Breast epithelium (tissue), 4 donors: ENCODE measurements at places on chromosomes 4 and X. TPM values are rescaled to one million over a fixed set of nuclear protein-coding genes. Genes with fewer than 3 reads are reported as not detected.

Gene HAUS7
- 21.9 TPM for total RNA-seq

Gene MAGEA9B
- not detected for total RNA-seq

Gene CSAG3
- not detected for total RNA-seq

Gene ARSJ
- 10.7 TPM for total RNA-seq

Gene HPGDS
- total RNA-seq, result 0.98 TPM

DNA sequence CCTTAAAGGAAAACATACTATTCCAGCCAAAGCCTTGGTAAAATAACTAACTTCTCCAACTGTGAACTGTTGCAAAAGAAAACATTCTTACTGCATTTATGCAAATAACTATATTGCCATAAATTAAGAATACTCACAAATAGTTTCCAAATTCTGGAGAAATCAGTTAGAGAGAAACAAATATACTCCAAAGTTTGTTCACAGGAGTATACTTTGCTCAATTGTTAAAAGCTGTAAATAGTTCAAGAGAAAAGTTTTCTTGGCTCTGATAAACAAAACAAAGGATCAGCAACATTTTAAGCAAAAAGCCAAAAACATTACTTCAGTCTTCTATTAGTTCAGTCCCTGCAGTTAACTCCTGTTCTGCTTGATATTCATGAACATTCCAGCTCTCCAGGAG is 83.0 kb downstream of the EIF4E start:
- no peaks in the 10 kb centered on the region for H3K4me1 ChIP-seq
- no peak for DNase-seq
- H3K36me3 ChIP-seq, result no peaks in the 10 kb centered on the region
- no peak overlapping the region for H3K27ac ChIP-seq
- no peak overlapping the region for H3K4me3 ChIP-seq
- no peaks in the 10 kb centered on the region for H3K27me3 ChIP-seq

GRCh38 chrX:97907791-97908190 is 1024.1 kb downstream of the RPA4 start:
- H3K27ac ChIP-seq, result no peak overlapping the region
- no peaks in the 10 kb centered on the region for H3K36me3 ChIP-seq
- H3K27me3 ChIP-seq, result peaks cover 24% of the 10 kb centered on the region
- DNase-seq, result no peak
- no peaks in the 10 kb centered on the region for H3K4me1 ChIP-seq
- H3K4me3 ChIP-seq, result no peak overlapping the region

DNA sequence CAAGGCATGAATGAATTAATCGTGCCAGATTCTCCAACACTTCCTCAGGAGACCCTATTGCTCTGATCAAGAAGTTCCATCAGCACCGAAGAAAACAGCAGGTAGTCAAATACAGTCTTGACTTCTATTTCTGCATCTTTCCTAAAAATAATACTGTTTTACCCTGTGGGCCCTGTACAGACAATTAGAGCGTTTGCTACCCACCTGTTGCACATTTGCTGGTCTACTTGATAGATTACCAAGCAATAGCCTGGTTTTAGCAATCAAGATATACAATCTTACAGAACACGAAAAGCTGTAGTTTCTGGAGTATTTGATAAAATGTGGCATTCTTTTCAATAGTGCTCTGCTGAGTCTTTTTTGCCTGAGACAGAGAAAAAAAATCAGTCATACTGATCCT is 12.3 kb downstream of the GPR174 start:
- no peak overlapping the region for H3K4me3 ChIP-seq
- no peaks in the 10 kb centered on the region for H3K36me3 ChIP-seq
- H3K27me3 ChIP-seq, result peaks cover 24% of the 10 kb centered on the region
- DNase-seq, result no peak
- no peak overlapping the region for H3K27ac ChIP-seq
